ENCODE measurements at places on chromosomes 3 and 15.

- no peak for DNase-seq
Measured at GRCh38 chr15:83947156-83947555, 288.4 kb upstream of the GOLGA6L4 start.

- no peak for DNase-seq
Measured at GRCh38 chr3:18351069-18351628, 74.0 kb downstream of the SATB1 start.

DNA sequence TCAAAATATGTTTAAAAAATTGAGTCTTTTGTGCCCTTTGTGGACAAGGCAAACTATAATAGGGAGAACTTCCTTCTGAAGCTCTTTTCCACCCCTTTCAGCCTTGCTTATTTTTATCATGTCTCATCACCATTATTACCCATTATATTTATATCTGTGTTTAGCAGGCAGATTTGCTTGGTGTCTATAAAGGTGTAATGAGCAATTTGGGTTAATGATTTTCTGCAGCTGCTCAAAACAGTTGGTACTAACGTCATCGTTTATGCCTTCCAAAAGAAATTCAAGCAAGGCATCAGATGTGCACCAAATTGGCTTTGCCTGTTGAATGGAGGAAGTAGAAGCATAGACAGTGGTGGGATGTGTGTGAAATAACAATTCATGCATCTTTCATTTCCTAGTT is 483.7 kb upstream of the SGO1 start:
- no peak for DNase-seq

GRCh38 chr3:24686808-24687207 is 192.2 kb upstream of the THRB start:
- peak; percentile 95 for DNase-seq

DNA sequence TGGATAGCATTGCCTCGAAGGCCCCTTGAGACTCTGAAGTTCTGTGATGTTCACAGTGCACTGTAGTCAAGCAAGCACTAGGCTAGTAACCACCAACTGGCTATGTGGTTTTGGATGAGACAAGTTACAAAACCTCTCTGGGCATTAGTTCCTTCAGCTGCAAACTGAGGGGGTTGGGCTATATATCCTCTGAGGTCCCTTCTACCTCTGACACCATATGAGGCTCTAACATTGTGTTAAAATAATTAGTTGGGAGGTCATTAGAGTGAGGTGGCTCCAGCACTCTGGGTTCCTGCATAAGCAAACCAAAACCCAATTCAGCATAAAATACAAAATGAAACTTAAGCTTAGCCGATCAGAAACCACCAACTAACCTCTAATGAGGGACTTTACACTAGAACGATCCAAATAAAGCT is 209.5 kb upstream of the LRRN1 start:
- DNase-seq = no peak

GRCh38 chr15:71812966-71813722 is 2.8 kb downstream of the NR2E3 start:
- DNase-seq = no peak

GRCh38 chr15:78767331-78767951 is 43.8 kb downstream of the ADAMTS7 start:
- DNase-seq = no peak

- DNase-seq = peak; percentile 49
Measured at GRCh38 chr15:58467121-58467721, 35.4 kb downstream of the LIPC start.

GRCh38 chr3:152126260-152126659 is 142.5 kb upstream of the MBNL1 start:
- peak; percentile 66 for DNase-seq

- no peak for DNase-seq
Measured at GRCh38 chr3:16142350-16143025, 32.0 kb upstream of the GALNT15 start.

DNA sequence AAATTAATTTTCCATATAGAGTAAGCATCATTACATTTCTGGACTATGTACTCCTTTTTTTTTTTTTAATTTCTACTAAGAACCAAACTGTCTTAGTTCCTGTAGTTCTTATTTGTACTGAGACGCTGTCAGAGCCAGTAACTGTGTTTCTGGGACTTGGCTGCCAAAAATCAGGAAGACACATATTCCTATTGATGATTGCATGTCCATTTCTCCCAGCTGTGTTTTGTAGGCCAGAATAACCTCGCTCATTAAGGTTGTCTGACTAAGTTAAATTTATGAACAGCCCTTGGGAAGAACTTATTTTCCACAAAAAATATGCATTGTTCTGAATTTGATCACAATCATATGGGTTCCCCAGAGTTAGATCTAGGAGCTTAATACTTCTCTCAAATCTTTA is 29.5 kb downstream of the PLSCR5 start:
- DNase-seq = no peak

DNA sequence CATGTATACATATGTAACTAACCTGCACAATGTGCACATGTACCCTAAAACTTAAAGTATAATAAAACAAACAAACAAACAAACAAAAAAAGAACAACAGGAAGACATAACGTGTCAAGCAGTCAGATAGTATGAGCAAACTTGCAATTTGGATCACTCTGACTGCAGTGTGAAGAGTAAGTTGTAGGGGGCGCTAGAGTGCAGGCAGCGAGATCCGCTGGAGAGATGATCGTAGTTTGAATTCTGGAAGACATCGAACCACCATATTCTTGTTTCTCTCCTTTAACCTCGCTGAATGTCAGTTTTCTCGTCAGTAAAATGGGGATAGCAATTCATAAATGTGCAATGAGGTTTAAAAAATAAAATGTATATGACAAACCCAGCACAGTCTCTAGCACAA is 165.2 kb upstream of the LMCD1 start:
- no peak for DNase-seq

GRCh38 chr15:80609512-80609946 is 85.6 kb upstream of the ABHD17C start:
- DNase-seq = no peak

- no peak for DNase-seq
Measured at GRCh38 chr3:23252122-23252521, 49.0 kb downstream of the UBE2E2 start.

DNA sequence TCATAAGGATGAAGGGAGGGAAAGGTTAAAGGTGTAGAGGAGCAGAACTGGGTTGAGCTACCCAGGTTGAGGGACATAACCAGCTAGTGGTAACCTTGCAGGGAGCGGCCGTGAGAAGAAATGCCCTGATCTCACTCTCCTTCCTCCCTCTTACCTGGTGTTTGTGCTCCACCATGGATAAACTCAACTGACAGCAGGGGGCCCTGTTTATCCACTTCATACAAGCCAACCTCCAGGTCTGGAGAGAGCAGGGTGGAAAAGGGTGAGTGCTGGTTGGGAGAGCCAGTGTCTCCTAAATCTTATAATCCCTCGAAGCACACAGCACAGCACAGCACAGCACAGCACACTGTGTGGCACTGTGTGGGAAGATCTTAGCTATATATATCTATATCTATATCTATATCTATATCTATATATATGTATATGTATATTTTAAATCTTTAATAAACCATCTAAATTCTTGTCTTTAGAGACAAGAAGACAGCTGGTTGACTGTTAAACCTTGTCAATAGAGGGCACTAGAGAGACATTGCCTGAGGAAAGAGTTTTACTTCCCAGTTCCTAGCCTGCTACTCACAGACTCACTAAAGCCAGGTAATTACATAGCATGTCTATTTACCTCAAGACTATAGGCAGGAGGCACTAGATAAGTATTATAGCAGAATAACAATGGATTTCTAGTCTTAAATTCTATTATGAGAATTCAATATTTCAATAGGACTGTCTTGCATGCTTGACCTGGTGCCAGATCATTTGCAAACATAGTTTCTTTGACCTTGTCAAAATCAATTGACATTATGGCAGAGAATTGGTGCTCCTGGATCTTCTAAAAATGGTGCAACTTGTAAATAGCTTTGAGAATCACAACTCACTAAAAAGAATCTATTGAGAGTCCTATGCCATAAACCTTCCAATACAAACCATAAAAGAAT is 21.7 kb upstream of the FMN1 start:
- DNase-seq = peak; percentile 50

- DNase-seq = no peak
Measured at GRCh38 chr15:64110950-64111678, 15.3 kb downstream of the SNX1 start.
